NCI-H1694 (cell line): ENCODE measurements at places on chromosomes 11 and 22.

DNA sequence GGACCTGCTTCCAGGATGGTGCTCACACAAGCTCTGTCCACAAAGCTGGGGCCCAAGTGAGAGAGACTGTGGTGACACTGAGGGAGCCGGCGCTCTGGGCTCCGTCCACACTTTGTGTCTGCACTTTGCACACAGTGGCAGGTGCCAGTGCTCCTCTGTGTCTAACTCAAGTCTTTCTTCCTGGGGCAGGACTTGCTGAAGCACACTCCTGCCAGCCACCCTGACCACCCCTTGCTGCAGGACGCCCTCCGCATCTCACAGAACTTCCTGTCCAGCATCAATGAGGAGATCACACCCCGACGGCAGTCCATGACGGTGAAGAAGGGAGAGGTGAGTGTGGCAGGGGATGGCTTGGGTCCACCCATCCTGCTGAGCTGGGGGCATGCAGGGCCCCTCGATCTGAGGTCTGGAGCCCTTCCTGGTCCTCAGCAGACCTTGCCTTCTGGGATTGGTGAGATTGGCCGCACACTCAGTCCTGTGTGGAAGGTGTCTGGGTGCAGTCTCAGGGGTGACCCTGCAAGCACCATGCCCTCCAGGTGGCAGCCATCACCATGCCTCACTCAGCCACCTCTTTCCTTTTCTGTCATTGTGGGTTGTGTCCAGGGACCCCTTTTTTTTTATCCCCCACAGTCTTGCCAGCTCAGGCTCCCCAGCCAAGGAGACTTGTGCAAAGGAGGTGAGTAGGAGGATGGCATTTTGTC is 93.3 kb downstream of the BCR start:
- DNase-seq = no peak

- DNase-seq = no peak
Observed at GRCh38 chr11:85947431-85948272, 92.5 kb downstream of the CCDC83 start.

DNA sequence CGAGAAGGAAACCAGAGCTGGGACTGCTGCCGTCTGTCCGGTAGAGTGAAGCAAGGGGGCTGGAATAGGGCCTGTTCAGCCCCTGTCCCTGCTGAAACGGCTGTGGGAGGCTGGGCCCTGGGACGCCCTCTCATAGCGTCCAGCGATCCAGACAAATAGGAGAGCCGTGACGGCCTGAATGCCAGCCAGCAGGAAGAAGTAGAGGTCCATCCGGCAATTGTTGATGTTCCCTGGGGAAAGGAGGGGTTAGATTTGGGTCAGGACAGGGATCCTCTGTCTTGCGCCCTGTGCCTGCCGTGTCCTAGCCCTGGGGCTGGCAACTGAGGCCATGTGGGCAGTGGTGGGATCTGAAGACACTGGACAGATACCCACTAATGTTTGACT is 12.9 kb downstream of the TMEM132A start:
- no peak for DNase-seq

- DNase-seq = no peak
Observed at GRCh38 chr22:19218541-19219233, 40.2 kb upstream of the SLC25A1 start.

GRCh38 chr11:117633976-117634755 is 162.8 kb downstream of the DSCAML1 start:
- no peak for DNase-seq

DNA sequence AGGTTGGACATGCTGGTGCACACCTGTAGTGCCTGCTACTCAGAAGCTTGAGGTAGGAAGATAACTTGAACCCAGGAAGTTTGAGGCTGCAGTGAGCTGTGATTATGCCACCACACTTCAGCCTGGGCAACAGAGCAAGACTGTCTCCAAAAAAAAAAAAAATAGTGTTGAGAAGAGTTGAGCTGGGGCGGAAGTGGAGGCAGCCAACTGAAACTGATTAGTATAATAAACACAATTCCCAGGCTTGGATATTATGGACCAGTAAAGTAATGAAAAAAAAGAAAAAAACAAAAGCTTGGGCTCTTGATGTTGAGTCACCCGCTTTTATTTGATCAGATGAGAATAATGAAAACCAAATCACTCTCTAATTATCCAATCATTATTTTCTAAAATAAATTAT is 21.0 kb downstream of the LDLRAD3 start:
- DNase-seq = no peak

DNA sequence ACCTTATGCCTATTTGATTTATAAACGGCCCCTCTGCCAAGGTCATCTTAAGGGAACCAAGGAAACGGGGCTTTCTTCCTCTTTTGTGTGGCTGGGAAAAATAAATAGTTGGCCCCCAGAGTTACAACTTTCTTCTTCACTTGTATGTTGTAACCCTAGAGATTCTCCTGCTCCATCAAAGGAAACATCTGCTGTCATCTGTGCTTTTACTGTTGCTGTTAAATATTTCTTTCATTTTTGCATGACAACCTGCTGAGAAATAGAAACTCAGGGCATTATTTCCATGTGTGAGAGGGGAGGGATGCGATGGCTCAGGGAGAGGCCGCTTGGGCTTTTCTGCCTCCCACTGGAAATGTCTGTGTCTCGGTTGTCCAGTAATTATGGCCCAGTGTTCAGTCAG is 21.8 kb upstream of the CDC42EP2 start:
- no peak for DNase-seq

DNA sequence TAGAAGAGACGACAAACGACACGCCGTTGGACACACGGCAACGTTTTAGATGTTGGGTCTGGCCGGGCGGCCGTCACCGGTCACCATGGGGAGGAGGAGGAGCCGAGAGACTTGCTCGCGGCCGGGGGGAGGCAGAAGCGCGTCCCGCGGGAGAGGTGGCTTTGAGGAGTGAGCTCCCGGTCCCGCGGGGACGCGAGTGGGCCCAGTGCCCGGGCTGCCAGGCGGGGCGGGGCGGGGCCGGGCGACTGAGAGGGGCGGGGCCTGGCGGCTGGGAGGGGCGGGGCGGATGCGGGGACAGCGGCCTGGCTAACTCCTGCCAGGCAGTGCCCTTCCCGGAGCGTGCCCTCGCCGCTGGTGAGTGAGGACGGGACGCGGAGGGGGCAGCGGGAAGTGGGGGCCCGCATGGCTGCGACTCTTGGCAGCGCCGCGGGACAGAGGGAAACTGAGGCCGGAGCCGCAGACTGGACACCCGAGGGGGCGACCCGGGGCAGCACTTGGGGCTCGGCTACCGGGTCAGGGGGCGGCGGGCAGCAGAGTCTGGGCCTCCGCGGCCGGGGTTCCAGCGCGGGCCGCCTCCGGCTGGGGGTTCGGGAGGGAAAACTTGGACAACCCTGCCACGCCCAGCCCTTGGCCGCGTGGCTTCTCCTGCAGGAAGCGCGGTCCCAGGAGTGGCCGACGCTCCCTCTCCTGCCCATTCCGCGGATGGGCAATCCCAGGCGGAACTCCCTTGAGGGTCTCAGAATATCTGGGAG is at the start of gene TSPO:
Gene TSPO (plus strand): TSS at position 309 of the 752 bp plus-strand sequence. CDS start 7,680 bp downstream, outside the sequence.
- DNase-seq = no peak

- peak; percentile 80 for DNase-seq
Observed at GRCh38 chr11:79062814-79063762, 377.7 kb downstream of the TENM4 start.

DNA sequence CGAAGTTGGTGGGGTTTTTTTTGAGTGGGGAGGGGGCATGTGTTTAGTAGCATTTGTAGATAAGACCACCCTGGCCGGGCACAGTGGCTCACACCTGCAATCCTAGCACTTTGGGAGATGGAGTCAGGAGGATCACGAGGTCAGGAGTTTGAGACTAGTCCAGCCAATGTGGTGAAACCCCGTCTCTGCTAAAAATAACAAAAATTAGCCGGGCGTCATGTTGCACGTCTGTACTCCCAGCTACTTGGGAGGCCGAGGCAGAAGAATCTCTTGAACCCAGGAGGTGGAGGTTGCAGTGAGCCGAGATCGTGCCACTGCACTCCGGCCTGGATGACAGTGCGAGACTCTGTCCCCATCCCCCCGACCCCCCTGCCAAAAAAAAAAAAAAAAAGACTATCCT is 34.6 kb downstream of the CECR2 start:
- no peak for DNase-seq

- no peak for DNase-seq
Observed at GRCh38 chr11:118610225-118610772, 2.9 kb downstream of the PHLDB1 start.

DNA sequence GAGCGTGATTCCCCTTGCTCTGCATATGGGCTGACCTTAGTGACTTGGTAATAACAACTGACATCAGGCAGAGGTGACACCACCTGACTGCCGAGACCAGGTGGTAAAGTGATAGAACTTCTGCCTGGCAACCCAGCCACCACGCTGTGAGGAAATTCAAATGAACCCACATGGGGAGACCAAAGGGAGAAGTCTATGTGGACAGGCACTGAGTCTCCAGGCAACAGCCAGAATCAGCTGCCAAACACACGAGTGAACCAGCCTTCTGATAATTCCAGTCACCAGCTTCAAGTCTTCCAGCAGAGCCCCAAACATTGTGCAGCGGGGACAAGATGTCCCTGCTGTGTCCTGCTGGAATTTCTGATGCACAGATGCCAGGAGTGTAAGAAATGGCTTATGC is 29.7 kb downstream of the SPATA19 start:
- no peak for DNase-seq

GRCh38 chr11:2511421-2512369 is 66.9 kb downstream of the KCNQ1 start:
- DNase-seq = no peak

GRCh38 chr11:106697058-106697457 is 321.2 kb downstream of the GUCY1A2 start:
- no peak for DNase-seq

DNA sequence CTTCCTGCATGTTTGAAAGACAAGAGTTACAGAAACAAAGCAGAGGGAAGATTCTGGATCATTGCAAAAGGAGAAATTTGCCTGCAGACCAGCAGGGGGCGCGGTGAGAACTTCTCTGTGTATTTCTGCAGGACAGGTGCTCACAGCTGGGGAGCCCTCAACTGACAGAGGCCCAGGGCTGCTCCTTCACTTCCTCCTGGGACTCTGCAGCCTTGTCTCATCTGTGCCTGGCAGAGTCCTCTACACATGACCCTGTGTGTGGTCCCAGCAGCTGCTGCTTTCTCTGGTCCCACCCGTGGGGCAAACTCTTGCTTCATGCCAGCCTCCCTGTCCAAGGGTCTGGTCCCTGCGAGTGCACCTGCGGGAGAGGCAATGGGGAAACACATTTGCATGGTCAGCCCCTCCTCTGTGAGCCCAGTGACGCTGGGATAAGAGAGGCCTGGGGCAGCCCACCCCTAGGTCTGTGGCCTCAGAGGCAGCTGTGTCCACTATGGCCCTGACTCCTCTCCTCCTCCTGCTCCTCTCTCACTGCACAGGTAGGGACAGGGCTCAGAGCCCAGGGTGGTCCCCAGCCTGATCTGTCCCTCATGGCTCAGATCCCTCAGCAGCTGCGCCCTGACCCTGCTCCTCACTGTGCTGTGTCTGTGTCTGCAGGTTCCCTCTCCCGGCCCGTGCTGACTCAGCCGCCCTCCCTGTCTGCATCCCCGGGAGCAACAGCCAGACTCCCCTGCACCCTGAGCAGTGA is 43.2 kb upstream of the VPREB1 start:
- peak; percentile 26 for DNase-seq

DNA sequence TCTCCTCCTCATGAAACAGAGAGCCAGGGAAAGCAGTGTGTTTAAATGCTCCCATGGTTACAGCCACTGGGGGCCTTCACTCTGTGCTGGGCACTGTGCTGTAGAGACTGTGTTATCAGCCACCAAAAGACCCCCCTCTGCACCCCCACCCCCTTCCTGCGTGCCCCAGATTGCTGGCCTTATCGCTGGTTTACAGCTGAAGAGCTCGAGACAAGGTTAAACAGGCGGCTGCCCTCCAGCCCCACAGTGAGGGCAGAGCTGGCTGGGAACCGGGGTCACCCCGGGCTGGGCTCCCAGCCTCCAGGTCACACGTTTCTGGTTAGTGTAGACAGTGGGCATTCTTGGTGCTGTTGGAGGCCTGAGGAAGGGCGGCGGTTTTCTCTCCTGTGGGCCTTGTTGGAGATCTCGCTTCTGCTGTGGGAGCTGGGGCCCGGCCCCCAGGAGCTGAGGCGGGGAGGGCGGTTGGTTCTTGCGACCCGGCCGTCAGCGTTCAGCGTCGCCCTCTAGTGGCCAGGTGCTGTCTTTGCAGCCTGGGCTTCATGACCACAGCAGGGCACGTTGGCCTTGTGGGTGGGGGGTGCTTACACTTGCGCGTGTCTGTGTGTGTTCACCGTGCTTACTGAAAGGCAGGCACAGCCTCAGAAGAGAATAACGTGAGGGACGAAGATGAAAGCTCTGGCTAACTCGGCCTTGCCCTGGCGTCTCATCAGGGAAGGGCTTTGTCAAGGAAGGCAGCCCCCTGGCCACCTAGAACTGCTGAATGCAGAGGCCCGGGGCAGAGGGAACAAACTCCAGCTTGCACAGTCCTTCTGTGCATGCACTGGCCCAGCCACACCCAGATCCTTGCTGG is 40.8 kb downstream of the TBC1D22A start:
- DNase-seq = no peak

DNA sequence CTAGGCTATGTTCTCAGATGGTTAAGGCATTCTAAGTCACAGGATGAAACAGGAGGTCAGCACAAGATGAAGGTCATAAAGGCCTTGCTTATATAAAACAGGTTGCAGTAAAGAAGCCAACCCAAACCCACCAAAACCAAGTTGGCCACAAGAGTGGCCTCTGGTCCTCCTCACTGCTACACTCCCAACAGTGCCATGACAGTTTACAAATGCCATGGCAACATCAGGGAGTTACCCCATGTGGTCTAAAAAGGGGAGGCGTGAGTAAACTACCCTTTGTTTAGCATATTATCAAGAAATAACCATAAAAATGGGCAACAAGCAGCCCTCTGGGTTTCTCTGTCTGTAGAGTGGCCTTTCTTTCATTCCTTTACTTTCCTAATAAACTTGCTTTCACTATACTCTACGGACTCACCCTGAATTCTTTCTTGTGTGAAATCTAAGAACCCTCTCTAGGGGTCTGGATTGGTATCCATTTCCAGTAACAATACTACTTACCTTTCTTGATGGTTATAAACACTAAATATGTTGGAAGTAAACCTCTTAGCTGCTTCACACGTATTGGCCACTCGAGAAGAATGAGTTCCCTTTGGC is 1237.9 kb downstream of the FAM181B start:
- DNase-seq = no peak

DNA sequence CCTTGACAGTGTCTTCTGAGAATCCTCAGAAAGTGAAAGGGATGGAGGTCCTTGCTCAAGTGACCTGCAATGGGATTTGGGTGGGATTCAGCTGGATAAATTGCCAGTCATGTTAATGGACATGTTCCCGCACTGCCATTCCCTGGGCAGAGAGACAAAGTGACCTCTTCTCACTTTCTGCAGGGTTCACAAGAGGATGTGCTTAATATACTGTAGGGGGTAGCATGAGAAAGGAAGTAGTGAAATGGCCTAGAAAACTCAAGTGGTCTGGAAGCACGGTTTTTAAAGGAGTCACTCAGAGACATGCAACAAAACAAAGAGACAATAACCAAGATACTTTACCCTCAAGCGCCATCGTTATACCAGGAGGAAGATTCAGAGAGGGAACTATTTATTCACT is 70.2 kb downstream of the NELL1 start:
- DNase-seq = no peak

GRCh38 chr11:96486890-96487611 is 97.2 kb downstream of the JRKL start:
- DNase-seq = no peak
